Astrocyte of the spinal cord (primary cell): ENCODE measurements at places on chromosomes 4 and X.

DNA sequence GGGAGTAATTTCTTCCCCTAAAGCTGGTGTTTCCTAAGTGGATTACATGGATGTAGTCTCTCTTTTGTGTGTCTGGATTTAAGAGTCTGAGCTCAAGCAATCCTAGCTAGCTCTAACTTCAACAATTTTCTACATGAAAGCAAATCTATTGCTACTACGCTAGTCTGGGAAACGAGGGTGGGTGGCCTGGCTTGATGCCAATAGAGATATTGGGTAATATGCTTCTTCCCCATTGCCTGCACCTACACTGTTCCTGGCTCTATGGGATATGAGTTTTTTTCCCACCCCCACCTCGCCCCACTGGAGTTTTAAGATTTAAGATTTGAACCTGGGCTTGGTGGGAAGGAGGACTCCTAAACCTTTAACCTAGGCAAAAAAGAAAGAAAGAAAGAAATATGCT, 158.8 kb downstream of the RBM46 start:
- no peak for DNase-seq

DNA sequence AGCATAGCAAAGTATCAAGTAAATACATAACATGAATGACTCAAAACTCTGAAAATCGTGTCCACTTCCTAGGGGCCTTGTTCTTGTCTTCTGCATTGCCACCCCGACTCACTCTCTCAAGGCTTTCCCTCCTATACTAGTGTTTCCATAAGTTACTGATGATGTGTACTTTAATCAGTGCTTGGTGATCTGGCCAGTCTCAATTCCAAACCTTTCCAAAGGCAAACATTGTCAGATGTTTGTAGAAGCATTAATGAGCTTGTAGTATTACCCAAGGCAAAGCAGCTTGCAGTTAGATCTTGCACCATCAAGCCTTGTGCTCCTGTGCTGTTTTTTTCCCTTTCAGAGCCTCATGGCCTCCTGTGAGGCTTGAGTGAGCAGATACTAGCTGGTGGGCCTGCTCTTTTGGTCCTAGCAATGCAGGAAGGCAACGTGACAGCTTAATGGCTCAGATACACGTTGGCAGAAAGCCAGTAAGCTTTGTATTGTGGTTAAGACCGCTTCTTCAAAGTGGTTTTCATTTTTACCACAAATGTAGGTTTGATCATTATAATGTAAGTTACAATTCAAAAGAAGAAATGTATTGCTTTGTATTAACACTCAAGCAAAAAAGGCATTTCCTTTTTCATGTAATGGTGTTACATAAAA, 51.8 kb downstream of the RBPJ start:
- peak; percentile 84 for DNase-seq

- no peak for DNase-seq
These were observed 793 bp upstream of the DCUN1D4 start for GRCh38 chr4:51842167-51842553.

DNA sequence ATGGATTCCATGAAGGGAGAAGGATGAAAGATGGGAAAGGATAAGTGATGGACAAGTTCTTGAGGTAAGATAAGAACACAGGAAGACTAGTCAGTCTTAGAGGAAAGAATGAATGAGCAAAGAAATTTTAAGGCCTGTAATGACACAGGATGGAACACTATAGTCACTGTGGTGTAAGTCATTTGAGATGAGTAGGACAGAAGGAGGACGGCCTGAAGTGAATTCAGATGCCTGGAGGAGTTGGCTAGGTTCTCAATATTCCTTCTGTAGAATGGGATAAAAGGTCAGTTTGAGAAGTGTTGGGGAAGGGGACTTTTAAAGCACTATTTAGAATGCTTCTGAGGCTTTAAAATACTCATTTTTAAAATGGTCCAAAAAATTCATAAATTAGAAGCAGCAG, 3.9 kb downstream of the MSMO1 start:
- DNase-seq, result no peak

DNA sequence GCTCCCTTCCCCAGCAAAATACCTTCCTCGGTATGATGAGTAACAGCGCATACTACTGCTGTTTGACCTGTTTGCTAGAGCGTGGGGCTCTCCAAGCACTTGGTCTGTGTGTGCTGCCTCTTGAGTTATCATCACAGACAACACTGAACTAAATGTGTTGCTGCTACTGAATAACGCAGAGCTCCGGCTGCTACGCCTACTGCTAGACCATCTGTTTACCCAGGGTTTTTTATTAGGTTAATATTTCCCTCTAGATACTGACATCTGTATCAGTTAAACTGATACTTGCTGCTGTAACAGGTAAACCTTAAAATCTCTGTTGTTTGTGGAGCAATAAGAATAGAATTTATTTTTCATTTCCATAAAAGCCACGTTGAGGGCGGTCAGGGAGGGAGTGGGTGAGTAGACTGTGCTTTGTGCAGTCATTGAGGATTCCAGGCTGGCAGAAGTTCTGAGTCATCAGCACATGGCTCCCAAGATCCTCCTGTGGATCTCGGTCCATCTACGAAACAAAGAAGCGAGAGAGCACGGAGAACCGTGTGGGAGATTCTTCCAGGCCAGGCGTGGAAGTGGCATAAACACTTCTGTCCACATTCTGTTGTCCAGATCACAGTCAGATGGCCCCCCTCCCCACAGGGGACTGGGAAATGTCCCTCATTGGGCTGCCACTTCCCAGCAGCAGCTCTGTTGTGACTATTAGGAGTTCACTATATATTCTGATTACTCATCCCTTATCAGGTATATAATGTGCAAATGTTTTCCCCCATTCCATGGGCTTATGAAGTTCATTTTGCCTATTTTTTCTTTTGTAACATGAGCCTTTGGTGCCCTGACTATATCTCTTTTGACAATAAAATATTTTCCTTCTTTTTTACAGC, 14.1 kb downstream of the GRK4 start:
- peak; percentile 42 for DNase-seq

- DNase-seq, result no peak
These were observed 12.8 kb downstream of the NAP1L3 start for GRCh38 chrX:93660575-93660974.

DNA sequence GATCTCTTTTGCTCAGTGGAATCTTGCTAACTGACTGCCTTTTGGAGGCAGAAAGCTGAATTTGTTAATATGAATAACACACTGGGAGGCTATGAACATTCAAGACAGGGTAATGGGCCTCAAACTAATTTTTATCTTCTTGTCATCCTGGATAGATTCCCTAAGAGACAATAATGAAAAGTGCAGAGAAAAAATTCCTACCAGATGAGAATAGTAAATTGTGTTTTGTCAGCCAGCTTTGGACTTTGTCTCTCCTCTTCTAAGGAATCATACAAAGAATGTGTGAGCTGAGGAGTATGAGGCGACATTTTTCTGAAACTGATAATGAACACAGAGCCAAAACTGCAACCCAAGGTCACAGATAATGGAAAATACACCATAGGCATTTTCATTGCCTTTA, 649.3 kb downstream of the IQCM start:
- DNase-seq, result no peak

GRCh38 chrX:119501511-119502148, 33.4 kb downstream of the SLC25A5 start:
- no peak for DNase-seq

DNA sequence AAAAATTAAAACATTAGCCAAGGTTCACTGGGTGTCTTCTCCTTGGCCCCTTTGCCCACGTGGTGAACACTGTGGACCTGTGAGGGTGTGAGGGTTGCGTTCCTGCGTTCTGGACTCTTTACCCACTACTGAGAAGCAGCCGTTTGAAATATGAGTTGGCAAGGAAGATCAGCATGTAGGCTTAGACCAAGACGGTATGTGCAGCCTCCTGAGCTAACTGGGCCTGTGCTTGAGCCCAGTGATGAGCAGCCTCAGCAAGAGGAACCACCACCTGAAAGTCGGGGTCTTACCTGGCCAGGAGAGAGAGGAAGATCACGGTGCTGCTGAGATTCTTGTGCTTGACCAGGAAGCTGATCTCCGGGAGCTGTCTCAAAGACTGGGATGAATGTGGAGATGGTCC, 19.5 kb downstream of the RGS12 start:
- no peak for DNase-seq

DNA sequence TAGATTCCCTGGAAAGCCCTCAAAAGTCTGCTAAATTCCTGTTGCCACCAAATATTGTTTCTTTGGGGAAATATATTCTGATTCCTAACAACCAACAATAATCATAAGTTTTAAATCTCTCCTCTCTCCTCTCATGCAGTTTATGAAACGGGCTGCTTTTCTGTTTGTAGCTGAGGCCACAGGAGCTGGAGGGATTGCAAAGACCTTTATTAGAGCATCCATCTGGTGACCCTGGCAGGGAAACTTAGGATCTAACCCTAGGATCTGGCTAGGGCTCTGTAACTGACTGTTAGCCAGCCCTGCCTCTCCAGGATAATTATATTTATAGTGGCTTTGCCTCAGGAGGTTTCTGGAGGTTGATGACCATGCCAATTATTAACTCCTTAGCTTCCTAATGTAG, 56.9 kb downstream of the SMAD1 start:
- no peak for DNase-seq

DNA sequence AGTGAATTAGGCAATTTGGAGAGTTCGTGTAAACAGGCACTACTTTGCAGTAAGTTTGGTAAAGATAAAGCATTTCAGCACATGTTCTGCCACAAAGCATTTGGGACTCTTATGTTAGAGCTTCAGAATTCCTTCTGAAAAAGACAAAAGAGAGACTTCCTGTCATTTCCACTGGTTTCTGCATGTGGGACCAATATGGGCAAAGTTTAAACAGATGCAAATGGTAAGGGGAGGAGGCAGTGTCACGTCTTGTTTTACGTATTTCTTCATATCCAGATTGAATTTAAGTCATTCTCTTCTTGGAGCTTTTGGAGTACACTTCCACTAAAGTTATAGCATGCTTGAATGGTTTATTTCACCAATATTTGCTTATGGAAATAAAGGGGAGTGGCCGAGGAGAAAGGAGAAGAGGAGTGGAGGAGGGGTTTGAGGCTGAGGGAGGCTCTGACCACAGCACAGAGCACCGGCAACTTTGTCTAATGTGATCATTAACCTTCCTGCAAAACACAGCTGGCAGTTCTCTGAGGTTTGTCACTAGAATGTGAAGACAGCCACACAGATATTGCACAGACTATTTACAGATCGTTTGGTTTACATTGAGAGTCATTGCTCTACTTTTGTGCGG, at the start of gene APELA:
Gene APELA, plus strand, starts transcription at position 479 of the 625 bp plus-strand sequence. CDS start 154 bp downstream, outside the sequence.
- DNase-seq, result no peak

- no peak for DNase-seq
These were observed 83.5 kb downstream of the SHOX start for GRCh38 chrX:714131-714530.

- no peak for DNase-seq
These were observed 36.9 kb upstream of the RPA4 start for GRCh38 chrX:96846841-96847240.

GRCh38 chrX:78650906-78651437, 8.2 kb downstream of the RTL3 start:
- peak; percentile 88 for DNase-seq

GRCh38 chrX:73850124-73851013, 287.4 kb downstream of the CHIC1 start:
- DNase-seq, result peak; percentile 38

GRCh38 chrX:72276478-72276953, 532 bp downstream of the RPS4X start:
- peak; percentile 17 for DNase-seq

GRCh38 chr4:188297873-188298272, 158.6 kb downstream of the TRIML1 start:
- peak; percentile 2 for DNase-seq

DNA sequence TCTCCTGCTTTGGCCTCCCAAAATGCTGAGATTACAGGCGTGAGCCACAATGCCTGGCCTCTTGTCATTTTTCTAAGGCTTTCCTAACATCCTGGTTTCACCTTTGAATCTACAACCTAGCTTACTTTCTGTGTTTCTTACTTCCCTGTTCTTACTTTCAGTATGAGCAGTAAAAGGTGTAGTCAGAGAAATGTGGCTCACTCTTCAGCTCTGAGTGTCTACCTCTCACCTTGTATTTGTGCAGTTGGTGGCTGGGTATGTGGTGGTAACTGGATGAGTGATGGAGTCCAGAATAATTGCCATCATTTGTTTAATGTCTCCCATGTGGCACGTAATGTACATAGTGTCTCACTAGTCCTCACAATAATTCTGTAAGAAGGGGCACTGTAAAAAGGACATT, 19.1 kb upstream of the CXCL11 start:
- no peak for DNase-seq

- peak; percentile 53 for DNase-seq
These were observed 195.5 kb downstream of the ZNF330 start for GRCh38 chr4:141416219-141416618.

GRCh38 chr4:3337811-3338210, 45.0 kb downstream of the RGS12 start:
- DNase-seq, result no peak

GRCh38 chr4:75107755-75108612, 175.1 kb downstream of the PARM1 start:
- no peak for DNase-seq

DNA sequence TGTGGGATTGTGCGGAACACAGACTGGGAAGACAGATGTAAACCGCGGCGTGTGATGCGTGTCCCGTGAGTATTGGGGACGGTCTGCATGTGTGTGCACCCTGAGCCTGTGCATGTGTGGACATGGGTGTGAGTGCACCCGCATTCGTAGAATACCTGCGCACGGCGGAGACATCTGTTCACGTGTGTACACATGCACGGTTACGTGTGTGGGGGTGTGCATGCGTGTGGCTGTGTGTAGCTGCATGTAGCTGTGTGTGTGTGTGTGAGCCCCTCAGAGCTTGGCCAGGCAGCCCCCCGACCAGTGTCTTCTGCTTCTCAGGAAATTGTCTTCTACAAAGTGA, 19.6 kb downstream of the ATP5ME start:
- DNase-seq, result no peak

DNA sequence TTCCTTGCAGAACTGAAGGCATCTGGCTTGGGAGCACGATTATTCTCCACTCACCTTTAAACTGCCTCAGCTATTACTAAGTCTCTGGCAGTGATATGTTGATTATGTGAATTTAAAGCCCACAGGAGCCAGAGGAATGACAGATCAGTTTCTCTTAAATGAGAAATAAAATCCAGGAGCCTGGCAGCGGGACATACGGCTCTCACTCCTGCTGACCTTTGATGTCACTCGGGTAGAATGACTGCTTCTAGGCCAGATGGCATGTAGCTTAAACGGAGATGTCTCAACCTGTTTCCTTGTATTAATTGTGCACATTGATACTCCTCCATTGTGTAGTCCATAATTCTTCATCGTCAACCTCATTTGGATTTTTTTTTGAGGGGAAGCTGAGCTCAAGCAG, 4.0 kb upstream of the CBLL2 start:
- no peak for DNase-seq

- DNase-seq, result peak; percentile 61
These were observed 2340.7 kb downstream of the PCDH7 start for GRCh38 chr4:33060674-33061542.

DNA sequence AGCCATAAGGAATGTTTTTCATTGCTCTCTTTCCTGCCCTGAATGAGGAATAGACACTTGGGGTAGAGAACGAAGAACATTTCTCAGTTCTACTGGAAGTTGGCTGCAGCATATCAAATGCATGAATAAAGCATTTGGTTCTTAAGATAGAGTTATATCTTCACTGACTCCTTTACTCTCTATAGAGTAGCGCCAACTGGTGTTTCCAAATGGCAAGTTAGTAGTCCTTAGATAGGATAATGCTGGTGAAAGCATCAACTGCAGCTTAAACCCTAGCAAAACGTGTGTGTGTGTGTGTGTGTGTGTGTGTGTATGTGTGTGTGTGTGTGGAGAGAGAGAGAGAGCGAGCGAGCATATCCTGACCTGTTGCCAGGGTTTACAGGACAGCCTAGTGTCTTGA, 62.2 kb upstream of the FRMPD4 start:
- DNase-seq, result peak; percentile 2
